Right hindlimb (tissue), 1 donor: ENCODE measurements at places on chromosomes 7 and 10.

DNA sequence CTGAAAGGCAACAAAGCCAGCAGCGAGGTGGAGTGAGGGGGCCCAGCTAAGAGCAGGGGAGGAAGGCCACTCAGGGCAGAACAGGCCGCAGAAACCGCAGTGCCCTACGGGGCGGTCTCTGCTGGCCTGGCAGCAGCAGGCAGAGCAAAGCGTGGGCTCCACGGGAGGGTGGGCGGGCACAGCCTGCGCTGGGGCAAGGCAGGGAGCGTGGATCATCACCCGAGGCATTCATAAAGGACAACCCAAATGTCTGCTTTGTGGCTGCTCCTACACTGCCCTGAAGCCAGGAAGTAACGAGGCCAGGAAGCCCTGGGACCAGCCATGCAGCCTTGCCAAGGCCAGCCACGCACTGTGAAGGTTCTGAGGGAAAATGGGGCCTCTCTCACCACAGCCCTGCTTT lies 127.5 kb downstream of the MAD1L1 start:
- no peak for DNase-seq

DNA sequence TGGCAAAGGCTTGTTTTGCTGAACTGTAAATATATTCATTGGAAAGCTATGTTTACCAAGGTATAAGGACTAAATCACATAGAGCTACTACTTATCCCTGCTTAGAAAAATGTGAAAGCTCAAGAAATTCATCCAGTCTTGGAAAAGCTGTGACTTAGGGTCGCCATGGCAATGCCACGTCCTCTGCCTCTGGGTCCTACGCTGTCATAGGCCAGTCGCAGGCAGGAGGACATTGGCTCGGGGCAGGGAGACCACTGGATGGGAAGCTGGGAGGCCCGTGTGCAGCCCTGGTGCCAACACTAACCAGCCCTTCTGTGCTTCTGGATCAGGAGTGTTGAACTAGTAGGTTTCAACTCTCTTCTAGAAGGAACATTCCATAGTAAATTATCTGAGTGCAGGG lies 67.3 kb upstream of the PDZD8 start:
- peak; percentile 40 for DNase-seq

DNA sequence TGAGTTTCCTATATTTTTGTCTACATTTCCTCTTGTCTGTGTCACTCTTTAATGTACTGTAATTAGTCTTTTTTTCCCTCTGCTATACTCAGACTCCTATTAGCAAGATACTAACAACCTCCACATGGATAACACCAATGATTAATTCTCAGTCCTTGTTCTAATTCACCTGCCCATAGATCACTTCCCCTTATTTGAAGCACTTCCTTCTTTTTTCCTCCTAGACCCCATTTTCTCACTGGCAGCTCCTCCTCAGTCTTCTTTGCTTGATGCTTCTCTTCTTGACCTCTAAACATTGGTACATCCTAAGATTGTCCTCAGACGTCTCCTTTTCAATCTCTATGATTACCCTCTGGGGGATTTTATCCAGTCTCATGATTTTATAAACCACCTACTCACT lies 98.2 kb upstream of the IMMP2L start:
- no peak for DNase-seq

- DNase-seq, result no peak
Observed at GRCh38 chr10:127119936-127120335, 76.5 kb downstream of the INSYN2A start.

GRCh38 chr10:74394416-74394969 lies 243.5 kb downstream of the ADK start:
- DNase-seq, result no peak

GRCh38 chr10:71923138-71923692 lies 41.0 kb upstream of the CHST3 start:
- DNase-seq, result no peak

DNA sequence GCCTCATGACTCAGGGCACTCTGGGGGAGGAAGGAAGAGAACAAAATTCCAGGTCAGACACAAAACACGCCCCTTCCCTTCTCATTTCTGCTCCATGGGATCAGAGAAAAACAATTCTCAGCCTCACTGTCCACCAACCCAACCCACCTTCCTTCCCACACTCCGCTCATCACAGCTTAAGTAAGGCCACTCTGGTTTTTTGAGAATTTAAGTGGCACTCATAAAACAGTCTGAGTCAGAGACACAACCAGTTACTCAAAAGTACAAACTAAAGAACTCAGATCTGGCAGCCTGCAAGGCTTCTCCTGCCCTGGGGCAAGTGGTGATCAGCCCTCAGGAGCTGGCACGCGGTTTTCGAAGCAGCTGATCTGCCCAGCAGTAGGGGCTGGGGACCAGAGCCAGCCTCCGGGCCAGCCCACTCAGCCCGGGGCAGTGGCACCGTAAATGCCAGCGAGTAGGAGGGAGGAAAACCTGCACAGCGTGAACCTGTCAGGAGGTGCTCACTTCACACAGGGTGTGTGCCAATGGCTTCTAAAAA lies 39.1 kb upstream of the ABLIM1 start:
- DNase-seq, result no peak

DNA sequence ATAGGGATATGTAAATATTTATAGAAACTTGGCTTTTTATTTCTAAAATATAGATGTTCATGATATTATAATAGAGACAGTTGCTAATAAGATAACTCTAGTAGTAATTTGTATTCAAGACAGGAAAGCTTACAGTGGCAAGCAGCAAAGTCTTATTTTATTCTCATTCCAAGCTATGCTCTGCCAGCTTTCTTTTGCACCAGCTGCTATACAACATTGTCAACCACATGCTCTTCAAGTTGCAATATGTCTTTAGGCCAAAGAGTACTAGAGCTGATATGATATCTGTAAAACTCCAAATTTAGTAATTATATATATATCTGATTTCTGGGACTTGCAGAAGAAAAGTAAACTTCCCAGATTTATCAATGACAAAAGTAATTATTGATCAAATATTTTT lies 350.1 kb downstream of the HGF start:
- DNase-seq, result no peak

GRCh38 chr10:125151553-125152449 lies 8.6 kb downstream of the CTBP2 start:
- DNase-seq, result no peak

GRCh38 chr10:3420527-3421469 lies 248.2 kb upstream of the PITRM1 start:
- no peak for DNase-seq

DNA sequence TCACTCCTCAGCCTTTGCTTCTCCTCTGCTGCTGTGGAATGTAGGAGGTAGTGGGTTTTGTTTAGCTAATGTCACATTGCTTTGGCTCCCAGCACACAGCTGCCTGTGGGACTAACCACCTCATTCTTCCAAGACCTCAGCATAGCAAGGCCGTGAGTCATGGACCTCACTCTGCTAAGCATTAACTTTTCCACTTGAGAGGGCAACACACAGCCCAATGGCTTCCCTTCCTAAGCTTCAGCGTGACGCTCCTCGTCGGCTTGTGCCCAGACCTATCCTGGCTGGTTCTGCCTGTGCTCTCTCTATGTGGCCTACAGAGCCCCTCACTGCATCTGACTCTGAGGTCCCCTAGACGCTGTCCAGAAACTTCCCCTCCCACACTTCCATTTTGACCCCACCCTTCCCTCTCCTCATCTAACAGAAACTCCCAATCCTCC lies 23.3 kb downstream of the MYOF start:
- peak; percentile 91 for DNase-seq

DNA sequence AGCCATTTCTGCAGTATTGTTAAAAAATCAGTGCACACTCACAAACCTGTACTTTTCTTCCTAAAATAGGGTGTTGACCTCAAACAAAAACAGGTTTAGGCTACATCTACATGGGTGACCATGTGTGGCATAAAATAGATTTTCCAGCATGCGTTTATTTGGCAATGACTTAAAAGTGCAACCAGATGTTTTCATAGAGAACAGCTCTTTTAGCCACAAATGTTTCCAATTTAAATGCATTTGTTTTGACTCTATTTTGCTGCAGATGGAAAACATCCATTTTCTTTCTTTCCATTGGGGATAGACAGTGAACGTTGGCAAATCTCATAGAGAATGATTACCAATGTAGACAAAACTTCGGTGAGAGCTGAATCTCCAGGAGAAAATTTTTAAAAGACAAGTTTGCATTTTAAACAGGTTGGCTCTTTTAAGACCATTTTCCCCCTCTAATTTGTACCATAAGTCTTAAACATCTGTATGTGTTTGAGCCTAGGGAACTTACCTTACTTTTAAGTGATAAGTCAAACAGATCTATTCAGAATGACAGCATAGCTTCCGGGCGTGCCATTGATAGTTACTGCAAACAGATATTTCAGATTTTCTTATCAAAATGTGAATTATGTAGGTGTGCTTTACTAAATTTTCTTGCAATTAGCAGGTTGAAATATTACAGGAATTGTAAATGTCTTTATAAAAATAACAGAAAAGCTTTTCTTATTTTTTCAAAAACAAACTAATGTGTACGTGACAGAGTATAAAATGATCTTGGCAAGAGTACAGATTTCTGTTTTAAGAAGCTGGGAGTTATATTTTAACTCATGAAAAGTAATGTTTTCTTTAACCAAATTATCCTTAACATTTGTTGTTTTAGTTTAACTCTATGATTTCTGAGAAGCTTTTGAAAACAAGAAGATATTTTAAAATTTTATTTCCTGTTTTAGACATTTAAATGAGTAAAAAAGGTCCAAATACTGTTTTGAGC lies 144.9 kb downstream of the HGF start:
- no peak for DNase-seq

DNA sequence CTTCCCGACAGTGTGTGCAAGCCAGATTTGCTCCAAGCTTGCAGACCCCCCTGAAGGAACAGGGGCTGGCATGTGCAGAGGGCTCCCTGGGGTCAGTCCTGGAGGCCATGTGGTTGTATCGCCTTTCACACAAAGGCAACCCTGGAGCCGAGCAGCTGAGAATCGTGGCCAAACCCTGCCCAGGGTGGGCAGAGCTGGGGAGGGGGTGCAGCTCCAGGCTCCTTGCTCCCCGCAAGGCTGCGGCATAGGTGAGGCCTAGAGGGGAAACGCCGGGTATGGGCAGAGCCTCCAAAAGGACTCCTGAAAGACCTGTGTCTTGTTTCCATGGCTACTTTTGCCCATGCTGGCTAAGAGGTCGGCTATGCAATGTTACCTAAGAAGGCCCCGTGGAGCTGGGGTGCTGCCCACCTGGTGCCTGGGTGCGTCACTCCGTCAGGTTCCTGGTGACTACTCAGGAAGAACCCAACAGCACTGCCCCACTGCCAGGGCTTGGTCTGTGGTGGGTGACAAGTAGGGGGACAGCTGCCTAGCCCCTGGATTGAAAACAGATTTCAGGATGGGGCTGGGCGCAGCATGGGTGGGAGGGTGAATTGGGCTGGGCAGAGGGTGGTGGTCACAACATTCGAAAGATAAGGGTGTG lies 171.0 kb upstream of the SHH start:
- DNase-seq, result no peak

- DNase-seq, result no peak
Observed at GRCh38 chr7:128253701-128254100, 12.6 kb downstream of the LEP start.

GRCh38 chr7:145092766-145093165 lies 256.9 kb upstream of the TPK1 start:
- DNase-seq, result peak; percentile 24

- no peak for DNase-seq
Observed at GRCh38 chr7:139367438-139368155, 7.9 kb downstream of the LUC7L2 start.

DNA sequence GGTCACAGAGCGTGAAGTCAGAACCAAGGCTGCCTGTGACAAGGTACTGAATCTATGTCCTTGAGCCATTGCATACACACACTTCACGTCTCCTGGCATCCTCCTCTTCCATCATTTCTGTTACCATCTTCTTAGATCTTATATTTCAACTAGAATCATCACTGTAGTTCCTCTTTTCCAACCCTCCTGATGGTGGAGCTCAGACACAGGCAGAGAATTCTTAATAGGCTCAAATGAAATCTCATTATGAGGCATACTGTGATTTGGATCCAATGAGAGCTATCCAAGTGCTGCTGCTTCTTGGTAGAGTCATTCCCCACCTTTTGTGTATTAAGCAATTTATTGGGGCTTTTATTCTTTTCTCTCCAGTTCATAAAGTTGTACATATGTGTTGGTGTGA lies 113.2 kb downstream of the CALCR start:
- no peak for DNase-seq

DNA sequence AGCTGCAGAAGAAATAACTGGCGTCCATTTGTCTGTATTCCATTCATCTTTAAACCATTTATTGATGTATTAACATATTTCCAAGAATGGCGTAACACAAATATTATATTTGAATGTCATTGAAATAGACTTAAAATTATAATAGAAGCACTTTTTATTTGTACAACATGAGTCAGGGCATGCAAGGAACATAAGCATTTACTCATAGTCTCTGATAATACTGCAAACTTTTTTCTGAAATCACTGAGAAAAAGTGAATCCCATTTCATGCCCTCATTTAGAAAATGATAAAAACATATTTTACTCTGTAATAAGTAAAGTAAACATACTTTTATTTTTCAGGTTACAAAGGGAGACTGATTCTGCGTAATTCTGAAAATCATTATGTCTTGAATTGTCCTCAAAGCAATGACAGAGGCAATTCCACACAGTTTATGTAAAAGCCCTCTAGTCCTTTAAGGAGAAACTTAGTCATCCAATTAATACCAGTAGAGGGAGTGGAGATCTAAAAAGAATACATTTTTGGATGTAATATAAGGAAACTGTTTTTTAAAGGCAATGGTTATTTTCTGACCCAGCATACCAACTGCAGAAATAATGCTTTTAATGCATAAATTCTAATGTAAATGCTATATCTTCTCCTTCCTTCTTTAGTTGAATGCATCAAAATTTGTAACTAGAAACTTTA lies 58.1 kb downstream of the AGMO start:
- no peak for DNase-seq

DNA sequence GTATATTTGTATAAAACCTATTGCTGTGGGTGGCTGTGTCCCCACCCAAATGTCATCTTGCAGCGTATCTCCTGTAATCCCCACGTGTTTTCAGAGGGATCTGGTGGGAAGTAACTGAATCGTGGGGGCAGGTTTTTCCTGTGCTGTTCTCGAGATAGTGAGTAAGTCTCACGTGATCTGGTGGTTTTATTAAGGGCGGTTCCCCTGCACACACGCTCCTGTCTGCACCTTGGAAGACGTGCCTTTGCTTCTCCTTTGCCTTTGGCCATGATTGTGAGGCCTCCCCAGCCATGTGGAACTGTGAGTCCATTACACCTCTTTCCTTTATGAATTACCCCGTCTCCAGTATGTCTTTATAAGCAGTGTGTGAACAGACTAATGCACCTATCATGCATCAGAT lies 97.6 kb downstream of the DYNC2I1 start:
- no peak for DNase-seq

- no peak for DNase-seq
Observed at GRCh38 chr10:76975126-76975525, 662.5 kb downstream of the KCNMA1 start.

GRCh38 chr7:95095259-95095965 lies 188.0 kb downstream of the PPP1R9A start:
- no peak for DNase-seq

GRCh38 chr10:99945263-99945662 lies 64.5 kb downstream of the DNMBP start:
- DNase-seq, result peak; percentile 68
